ENCODE measurements at places on chromosomes 13 and 19.

DNA sequence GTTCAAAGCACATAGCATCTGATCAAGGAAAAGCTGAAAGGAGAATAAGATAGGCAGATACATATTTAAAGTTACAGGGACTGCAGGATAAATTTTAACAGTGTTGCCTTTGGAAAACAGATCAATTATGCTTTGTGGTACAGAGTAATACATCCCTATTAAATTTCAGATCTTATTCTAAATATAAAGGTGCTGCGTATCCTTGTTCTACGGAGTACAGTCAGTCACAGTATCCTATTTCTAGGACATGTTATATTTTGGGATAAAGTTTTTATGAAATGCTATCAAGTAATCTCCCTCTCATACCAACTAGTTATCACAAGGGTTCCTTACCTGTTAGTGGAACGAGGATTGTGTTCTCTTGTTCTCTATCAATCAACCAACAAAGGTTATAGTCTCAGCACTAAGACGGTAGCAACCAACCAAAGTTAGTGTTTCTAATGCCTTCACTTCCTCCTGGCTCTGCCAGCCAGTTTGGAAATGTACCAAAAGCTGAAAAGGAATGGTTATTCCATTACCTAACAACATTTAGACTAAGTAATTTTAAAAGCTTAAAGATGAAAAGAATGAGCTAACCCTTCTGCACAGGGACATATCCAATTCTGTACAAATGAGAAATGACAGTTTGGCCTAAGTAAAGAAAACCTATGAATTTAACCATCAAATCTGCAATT, 35.2 kb downstream of the TSC22D1 start:
- DNase-seq, result no peak

DNA sequence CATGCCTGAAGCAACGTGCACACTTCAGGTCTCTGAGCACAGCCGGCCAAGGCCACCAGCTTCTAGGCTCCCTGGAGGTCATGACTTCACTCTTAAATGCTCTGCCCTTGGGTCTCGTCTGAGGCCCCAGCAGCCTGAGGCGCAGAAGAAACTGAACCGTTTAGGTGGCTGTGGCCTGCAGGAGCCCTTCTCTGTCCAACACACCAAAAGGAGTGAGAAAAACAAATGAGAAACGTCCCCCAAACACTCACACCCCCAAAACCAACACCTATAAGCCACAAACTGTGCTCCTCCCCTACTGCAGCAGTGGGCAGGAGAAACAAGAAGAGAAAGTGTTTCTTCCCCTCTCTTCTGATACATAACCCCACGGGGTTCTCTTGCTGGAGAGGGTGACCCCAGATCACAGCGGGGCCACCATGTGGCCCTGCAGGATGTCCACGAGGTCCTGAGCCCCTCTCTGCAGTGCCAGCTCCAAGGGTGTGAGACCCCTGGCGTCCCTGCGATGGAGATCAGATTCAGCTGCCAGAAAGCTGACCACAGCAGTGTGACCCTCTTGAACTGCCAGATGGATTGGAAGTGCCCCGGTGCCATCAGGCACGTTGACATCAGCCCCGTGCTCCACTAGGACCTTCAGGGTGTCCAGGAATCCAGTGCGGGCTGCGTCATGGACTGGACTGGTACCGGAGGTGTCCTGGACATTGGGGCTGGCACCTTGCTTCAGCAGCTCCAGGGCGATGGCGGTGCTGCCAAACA, 1.0 kb upstream of the KRI1 start:
- no peak for DNase-seq

DNA sequence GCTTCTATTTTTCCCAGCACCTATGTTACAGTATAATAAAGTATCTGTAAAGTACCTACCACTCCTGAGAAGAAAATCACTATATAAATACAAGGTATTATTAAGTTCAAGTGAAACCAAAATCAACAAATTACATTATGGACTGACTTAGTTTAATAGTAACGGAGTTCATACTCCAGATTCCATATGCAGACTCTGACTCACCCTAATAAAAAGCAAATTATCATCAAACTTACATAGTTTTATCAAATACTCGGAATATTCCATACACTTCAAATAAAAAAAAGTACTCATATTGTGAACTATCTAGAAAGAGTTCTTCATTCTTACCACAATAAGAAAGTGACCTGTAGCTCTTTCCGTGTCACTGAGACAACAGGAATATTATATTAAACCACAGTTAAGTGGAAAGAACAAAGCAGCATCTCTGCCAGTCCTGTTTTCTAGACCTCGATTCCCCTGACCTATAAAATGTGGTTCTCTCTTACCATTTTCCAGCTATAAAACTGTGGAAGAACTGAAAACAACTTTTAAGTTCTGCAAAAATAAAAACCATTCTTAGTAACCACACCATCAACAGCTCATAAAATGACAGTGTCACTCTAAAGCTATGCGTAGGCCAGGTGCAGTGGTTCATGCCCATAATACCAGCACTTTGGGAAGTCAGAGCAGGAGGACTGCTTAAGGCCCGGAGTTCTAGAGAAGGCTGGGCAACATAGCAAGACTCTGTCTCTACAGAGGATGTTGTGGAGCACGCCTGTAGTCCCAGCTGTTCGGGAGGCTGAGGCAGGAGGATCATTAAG, 42.6 kb downstream of the USP12 start:
- no peak for DNase-seq

DNA sequence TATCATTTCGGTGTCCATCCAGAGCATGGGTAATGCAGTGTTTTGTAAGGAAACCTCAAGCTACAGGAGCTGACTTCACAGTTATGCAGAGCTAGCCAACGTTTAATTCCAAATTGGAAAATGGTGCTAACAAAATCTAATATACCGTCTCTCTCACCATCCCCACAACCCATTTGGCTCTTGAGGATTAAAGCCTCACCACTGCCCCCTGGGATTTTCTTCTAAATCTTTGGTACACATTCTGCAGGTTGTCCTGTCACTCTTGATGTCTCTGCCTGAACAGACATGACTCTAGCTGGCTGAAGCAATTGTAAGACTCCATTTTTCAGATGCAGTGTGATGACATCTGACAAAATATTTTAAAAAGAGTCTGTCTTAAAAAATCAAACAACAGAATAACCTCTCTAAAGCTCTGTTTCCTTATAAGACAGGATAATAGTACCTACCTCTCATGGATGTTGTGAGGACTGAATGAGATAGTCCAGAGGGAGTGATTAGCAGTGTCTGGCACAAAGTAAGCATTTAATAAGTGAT, 451.8 kb downstream of the SUCLA2 start:
- no peak for DNase-seq
